Mononuclear cell (primary cell): ENCODE measurements at places on chromosomes 6 and 20. TPM values are rescaled to one million over a fixed set of nuclear protein-coding genes. Genes with fewer than 3 reads are reported as not detected.

Gene SLPI
- 0.63 TPM for total RNA-seq

Gene METTL24
- 0.10 TPM for total RNA-seq

Gene SMLR1
- total RNA-seq: not detected

Gene ABT1
- total RNA-seq: 36.9 TPM

Gene TNNC2
- 0.73 TPM for total RNA-seq

Gene OR12D3
- not detected for total RNA-seq

Gene DIDO1
- 55.1 TPM for total RNA-seq

Gene RBPJL
- not detected for total RNA-seq

Gene MPC1
- 18.4 TPM for total RNA-seq

Gene TAAR8
- not detected for total RNA-seq

Gene BACH2
- 37.6 TPM for total RNA-seq

Gene SMPDL3A
- 10.7 TPM for total RNA-seq

Gene CNR1
- 0.42 TPM for total RNA-seq

Gene NFATC2
- 12.2 TPM for total RNA-seq

Gene WDR27
- 8.3 TPM for total RNA-seq

Gene NDRG3
- total RNA-seq: 19.0 TPM

Gene FNDC11
- 0.84 TPM for total RNA-seq

Gene MRPS10
- total RNA-seq: 26.8 TPM

Gene KIF25
- not detected for total RNA-seq

Gene KCNB1
- under 0.01 TPM for total RNA-seq

Gene NKX2-4
- total RNA-seq: not detected

Gene TULP1
- total RNA-seq: not detected

Gene MICA
- total RNA-seq: 7.1 TPM

Gene TOMM34
- 8.0 TPM for total RNA-seq

Gene ZNF341
- total RNA-seq: 0.73 TPM

Gene RNF182
- not detected for total RNA-seq

Gene NRSN2
- 0.63 TPM for total RNA-seq

Gene LY6G6F
- total RNA-seq: 7.7 TPM

Gene SLC2A10
- under 0.01 TPM for total RNA-seq

Gene NFKBIL1
- total RNA-seq: 9.8 TPM

Gene SLC17A2
- total RNA-seq: not detected

Gene RBBP8NL
- total RNA-seq: not detected

Gene LIN28B
- not detected for total RNA-seq

Gene PREP
- total RNA-seq: 13.5 TPM

Gene SLCO4A1
- 0.73 TPM for total RNA-seq

Gene ERVFRD-1
- total RNA-seq: 0.10 TPM

Gene GLP1R
- 0.10 TPM for total RNA-seq

Gene BEND6
- 1.0 TPM for total RNA-seq

Gene KIAA1755
- 0.10 TPM for total RNA-seq

Gene SCP2D1
- not detected for total RNA-seq

Gene PRICKLE4
- 0.31 TPM for total RNA-seq

Gene C6orf163
- 2.0 TPM for total RNA-seq

Gene QKI
- total RNA-seq: 167 TPM

Gene RSPO4
- not detected for total RNA-seq

Gene EDN1
- 4.9 TPM for total RNA-seq

Gene TRIM15
- not detected for total RNA-seq

Gene PDE10A
- total RNA-seq: 0.10 TPM

Gene DNMT3B
- 0.21 TPM for total RNA-seq

Gene KIF6
- total RNA-seq: not detected

Gene EEF1A2
- total RNA-seq: 0.73 TPM

Gene GATA5
- total RNA-seq: not detected

Gene SIRPD
- total RNA-seq: 0.42 TPM

Gene EFCAB8
- 0.73 TPM for total RNA-seq

Gene SLC32A1
- total RNA-seq: 0.21 TPM

Gene LYRM4
- total RNA-seq: 25.5 TPM

Gene FAM209B
- 0.52 TPM for total RNA-seq

Gene GID8
- 31.9 TPM for total RNA-seq
